SK-N-SH (cell line): ENCODE measurements at places on chromosomes 3 and 15.

DNA sequence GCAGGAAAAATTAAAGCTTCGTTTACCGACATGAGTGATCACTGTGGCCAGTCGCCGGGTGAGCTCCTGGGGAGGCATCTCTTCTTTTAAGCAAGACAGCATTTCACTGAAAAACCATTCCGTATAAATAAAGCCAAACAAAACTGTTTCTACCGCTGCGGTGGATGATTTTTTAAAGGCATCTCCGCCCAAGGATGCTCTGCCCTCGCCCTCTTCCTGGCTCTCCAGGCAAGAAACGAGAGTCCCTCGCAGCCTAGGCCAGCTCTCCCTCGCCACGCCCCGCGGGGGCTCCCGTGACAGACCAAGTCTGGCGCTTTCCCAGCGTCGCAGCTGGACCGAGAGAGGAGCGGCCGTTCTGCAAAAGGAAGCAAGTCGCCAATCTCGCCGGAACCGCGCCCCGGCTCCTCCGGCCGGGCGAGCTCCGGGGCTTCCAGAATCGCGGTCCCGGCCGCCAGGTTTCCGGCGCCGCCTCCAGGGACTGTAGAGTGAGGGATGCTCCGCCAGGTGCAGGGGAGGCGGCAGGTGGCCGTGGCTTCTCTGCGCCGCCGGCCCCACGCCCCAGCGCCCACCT is 458 bp downstream of the MCF2L2 start:
- DNase-seq: peak; percentile 86

GRCh38 chr15:63381301-63382204 is at the start of gene CA12:
CA12 (minus strand) TSS chr15:63381846; CDS start chr15:63381720, 126 bp downstream.
- peak; percentile 65 for DNase-seq

- no peak for DNase-seq
Observed at GRCh38 chr3:170049146-170050000, 11.6 kb downstream of the GPR160 start.

DNA sequence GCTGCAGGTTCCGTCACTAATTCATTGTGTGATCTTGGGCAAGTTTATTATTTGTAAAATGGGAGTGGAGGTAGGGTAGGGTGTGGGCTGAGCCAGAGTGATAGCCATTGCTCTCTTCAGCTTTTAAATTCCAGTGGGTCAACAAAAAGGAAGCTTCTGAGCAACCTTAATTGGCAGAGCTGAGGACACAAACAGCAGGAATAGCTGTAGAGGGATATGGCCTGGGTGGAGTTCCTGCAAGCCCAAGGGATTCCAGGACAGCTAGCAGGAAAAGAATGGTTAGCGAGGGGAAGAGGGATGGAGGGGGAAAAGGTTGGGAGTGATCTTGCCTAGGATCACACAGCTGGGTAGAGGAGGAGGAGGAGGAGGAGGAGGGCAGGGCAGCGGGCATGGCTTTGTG is 11.4 kb downstream of the CCK start:
- no peak for DNase-seq

DNA sequence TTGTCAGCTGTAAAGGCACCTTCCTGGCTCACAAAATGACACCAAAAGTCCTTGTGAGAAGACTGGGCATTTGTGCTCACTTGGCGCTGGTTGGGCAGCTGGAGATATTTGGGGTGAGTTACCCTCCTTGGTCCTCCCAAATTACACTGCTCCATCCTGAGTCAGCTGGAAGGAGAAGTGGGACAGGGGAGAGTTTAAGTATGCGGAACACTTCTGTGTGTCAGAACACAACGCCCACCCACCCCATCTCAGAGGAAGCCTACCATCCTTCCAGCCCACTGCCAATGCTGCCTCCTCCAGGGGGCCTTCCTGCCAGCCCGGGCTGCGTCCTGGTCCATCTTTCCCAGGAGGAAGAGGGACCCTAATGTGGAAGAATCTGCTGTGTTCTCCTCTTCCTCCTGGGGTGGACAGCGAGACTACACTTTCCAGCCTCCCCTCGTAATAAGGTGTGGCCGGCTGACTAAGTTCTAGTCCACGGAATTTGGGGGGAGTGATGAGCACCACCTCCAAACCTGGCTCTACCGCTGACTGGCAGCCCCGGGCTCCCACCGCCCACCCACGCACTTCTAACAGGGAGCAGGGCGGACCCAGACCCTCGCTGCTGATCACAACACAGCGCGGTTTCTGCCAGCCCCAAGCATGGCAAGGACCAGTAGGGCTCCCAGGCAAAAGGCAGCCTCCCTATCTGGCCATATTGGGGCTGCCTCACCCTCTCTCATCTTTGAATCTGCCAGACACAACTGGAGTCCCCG is 265.0 kb downstream of the XXYLT1 start:
- DNase-seq: no peak

- peak; percentile 39 for DNase-seq
Observed at GRCh38 chr3:113560831-113561623, 28.7 kb downstream of the SIDT1 start.
